Chondrocyte (in vitro differentiated cells): ENCODE measurements at places on chromosomes 1 and 21.

- H3K27me3 ChIP-seq, result no peaks in the 10 kb centered on the region
- H3K4me3 ChIP-seq, result no peak overlapping the region
- H3K4me1 ChIP-seq, result peaks cover 10% of the 10 kb centered on the region
- no peak for DNase-seq
- peaks cover 2% of the 10 kb centered on the region for H3K36me3 ChIP-seq
Measured at GRCh38 chr1:220217383-220217988, 54.8 kb downstream of the RAB3GAP2 start.

DNA sequence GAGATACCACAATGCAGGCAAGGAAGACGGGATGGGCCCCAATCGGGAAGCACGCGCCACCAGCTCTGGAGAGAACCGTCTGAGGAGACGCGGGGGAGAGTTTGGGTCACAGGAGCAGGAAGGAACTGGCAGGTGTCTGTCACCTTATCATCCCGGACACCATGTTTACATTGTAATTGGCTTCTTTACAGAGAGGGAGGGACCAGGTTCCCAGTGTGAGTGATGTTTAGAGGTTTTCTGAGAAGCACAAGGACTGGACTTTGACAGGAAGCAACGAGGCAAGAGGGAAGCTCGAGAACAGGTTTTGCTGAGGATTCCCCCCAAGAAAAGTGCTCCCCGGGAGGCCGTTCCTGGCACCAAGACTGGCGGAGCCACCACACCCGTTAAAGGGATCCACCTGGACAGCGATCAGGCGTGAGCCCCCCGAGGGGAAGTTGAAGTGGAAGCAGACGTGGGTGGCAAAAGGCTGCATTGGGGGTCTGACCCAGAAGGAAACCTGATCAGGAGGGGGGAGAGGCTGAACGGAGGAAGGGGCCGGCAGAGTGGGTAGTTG, 957 bp downstream of the EPS15 start:
- peaks cover 44% of the 10 kb centered on the region for H3K4me1 ChIP-seq
- DNase-seq, result no peak
- H3K27ac ChIP-seq, result peak overlapping the region; percentile 94
- peak overlapping the region; percentile 98 for H3K4me3 ChIP-seq
- H3K27me3 ChIP-seq, result no peaks in the 10 kb centered on the region
- no peaks in the 10 kb centered on the region for H3K36me3 ChIP-seq

DNA sequence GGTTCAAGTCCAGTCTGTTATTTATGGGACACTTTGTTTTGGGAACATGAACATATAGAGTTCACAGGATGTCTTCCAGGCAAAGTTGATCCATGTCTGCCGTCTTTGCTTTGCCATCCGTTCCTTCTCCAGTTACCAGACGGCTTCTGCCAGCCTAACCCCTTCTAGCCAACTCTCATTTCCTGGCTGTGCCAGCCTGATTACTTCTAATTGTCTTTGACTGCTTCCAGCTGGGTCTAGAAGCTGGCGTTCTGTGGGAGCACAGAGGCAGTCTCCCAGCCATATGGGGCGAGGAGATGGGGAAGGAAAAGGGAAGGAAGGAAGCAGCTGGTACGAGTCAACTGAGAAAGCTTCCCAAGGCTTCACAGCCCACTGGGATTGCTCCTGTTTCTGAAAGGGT, 3.1 kb upstream of the HUNK start:
- peaks cover 4% of the 10 kb centered on the region for H3K27me3 ChIP-seq
- peaks cover 12% of the 10 kb centered on the region for H3K4me1 ChIP-seq
- DNase-seq, result no peak
- H3K36me3 ChIP-seq, result no peaks in the 10 kb centered on the region
- no peak overlapping the region for H3K4me3 ChIP-seq

- no peak overlapping the region for H3K27ac ChIP-seq
- peak; percentile 59 for DNase-seq
- no peaks in the 10 kb centered on the region for H3K36me3 ChIP-seq
Measured at GRCh38 chr1:19046972-19047731, 90.7 kb upstream of the IFFO2 start.

- no peak for DNase-seq
- H3K36me3 ChIP-seq, result peaks cover 16% of the 10 kb centered on the region
- no peaks in the 10 kb centered on the region for H3K27me3 ChIP-seq
- peaks cover 38% of the 10 kb centered on the region for H3K4me1 ChIP-seq
- no peak overlapping the region for H3K27ac ChIP-seq
- H3K4me3 ChIP-seq, result peak overlapping the region; percentile 73
Measured at GRCh38 chr1:54404939-54405897, 976 bp downstream of the SSBP3 start.

DNA sequence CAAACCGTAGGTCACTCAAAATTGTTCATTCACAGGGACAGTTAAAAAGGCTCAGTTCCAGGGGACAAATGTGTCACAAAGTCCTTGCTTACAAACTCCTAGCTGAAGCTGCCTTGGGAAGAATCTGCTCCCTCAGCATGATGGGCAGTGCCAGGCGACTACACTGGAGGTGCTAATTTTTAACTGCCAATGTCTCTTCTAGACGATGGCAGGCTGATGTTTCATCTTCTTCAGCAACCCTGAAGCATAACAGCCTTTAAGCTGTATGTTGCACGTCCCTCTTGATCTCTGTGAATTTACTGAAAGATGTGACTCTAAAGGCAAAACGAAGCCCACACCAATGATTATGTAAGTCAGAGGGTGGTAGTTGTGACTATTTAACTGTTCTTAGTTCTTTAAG, 11.3 kb downstream of the COA7 start:
- H3K36me3 ChIP-seq, result peaks cover 17% of the 10 kb centered on the region
- H3K4me1 ChIP-seq, result peaks cover 3% of the 10 kb centered on the region
- no peak overlapping the region for H3K27ac ChIP-seq
- no peak for DNase-seq
- no peaks in the 10 kb centered on the region for H3K27me3 ChIP-seq

GRCh38 chr1:198776602-198777029, 137.8 kb downstream of the PTPRC start:
- no peak for DNase-seq
- peaks cover 52% of the 10 kb centered on the region for H3K4me1 ChIP-seq
- H3K4me3 ChIP-seq, result no peak overlapping the region
- H3K27me3 ChIP-seq, result no peaks in the 10 kb centered on the region
- peak overlapping the region; percentile 94 for H3K27ac ChIP-seq
- H3K36me3 ChIP-seq, result no peaks in the 10 kb centered on the region

- H3K4me1 ChIP-seq, result no peaks in the 10 kb centered on the region
- DNase-seq, result peak; percentile 75
- no peaks in the 10 kb centered on the region for H3K36me3 ChIP-seq
- no peak overlapping the region for H3K4me3 ChIP-seq
Measured at GRCh38 chr1:10781137-10781536, 15.3 kb downstream of the CASZ1 start.

DNA sequence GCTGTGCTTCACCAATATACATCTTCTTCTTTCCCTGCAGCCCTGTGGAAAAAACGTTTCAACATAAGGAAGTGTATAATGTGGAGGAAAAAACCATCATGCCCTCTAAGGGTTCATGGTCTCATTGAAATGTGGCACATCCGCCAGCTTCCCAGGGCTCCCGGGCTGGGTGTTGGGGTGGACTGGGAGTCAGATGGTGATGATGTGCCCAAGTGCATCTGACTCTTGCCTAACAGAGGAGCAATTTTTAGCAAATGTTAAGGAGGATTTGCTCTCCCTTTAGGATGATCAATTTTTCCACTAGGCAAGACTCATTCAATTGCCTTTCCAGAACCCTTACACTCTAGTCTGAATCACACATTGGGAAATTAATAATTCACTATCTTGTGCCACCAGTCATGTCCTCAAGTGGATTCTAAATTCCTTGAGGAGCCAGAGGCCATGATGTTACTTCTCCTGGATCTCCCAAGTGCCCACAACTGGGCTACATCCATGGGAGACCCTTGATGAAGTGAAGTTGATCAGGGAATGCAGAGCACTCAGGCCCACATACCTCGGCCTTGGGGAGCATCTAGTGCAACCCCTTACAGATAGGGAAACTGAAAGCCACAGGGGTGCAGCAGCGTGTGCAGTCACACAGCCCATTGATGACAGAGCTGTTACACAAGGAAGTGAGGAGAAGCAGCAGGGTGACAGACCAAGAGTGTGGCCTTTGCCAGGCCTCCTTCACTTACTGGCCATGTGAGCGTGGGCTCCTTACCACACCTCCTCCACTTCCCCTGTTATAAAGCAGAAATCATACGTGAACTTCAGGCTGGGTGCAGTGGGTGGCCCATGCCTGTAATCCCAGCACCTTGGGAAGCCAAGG, 100.0 kb upstream of the SLC44A3 start:
- no peak overlapping the region for H3K4me3 ChIP-seq
- no peaks in the 10 kb centered on the region for H3K4me1 ChIP-seq
- H3K27ac ChIP-seq, result no peak overlapping the region
- no peak for DNase-seq
- no peaks in the 10 kb centered on the region for H3K36me3 ChIP-seq
- no peaks in the 10 kb centered on the region for H3K27me3 ChIP-seq

GRCh38 chr1:41681331-41682098, 197.0 kb upstream of the EDN2 start:
- H3K27me3 ChIP-seq, result no peaks in the 10 kb centered on the region
- H3K4me3 ChIP-seq, result no peak overlapping the region
- DNase-seq, result no peak

DNA sequence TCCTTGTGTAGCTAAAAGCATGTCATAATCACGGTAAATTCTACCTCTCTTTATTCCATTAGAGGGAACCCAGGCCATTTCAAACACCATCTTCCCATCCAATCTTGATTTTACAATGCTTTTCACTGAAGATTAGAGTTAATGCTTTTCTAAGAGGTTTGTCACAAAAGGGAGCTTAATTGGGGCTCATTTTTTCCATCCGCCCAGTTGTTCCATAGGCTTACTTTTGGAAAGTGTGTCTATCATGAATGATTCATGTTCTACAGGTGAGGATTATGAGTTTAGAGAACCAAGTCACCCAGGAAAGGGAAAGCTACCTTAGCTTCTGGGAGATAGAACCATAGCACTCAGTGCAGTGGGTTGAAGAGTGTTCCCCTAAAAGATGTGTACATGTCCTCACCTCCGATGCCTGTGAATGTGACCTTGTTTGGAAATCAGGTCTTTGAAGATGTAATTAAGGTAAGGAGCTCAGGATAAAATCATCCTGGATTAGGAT, 286.9 kb upstream of the RUNX1 start:
- no peak for DNase-seq
- H3K36me3 ChIP-seq, result no peaks in the 10 kb centered on the region
- H3K4me1 ChIP-seq, result peaks cover 3% of the 10 kb centered on the region
- H3K27me3 ChIP-seq, result peaks cover 3% of the 10 kb centered on the region

DNA sequence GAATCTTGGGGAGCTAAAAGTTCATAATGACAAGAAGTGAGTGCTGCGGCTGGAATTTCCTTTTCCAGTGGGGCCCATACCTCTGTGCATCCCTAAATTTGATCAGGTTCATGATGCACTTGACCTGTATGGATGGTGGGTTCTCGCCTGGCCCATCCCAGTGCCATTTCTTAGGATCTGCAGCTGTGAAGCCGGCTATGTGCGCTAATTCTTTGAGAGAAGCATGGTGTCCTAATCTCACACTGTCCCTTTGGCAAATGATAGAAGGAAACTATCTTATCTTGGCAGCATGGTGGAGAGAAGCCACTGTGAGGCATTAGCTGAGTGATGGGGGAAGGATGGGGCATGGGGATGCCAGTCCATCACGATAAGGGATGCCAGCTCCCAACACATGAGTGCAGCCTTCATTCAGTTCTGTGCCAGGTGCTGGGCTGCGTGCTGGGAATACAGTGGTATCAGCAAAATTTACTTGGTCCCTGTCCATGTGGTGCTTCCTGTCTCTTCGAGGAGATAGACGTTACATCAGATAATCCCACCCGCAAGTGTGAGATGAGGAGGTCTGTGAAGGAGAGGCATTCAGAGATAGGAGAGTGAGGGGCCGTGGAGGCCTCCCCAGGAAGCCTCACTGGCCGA, 30.5 kb downstream of the STUM start:
- H3K4me3 ChIP-seq, result no peak overlapping the region
- H3K4me1 ChIP-seq, result peaks cover 6% of the 10 kb centered on the region
- no peaks in the 10 kb centered on the region for H3K36me3 ChIP-seq
- no peak overlapping the region for H3K27ac ChIP-seq

DNA sequence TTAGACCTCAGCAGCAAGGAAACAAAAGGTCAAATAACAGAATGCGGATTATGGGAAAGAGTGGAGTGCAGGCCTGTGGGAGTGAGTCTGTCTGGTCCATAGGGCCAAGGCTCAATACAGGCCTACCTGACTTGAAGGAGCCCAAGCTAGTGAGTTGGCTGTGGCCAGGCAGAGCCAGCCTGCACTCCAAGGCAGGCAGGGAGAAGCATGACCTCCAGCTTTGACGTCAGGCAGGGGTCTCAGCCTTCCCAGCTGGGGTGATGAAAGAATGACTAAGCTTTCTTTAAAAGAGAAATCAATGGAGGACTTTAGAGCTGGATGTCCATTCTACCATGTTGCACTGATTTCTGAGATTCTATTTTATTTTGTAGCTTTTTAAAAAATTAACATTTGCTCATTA, 62.8 kb downstream of the RHOU start:
- no peak overlapping the region for H3K27ac ChIP-seq
- no peaks in the 10 kb centered on the region for H3K36me3 ChIP-seq
- H3K4me1 ChIP-seq, result no peaks in the 10 kb centered on the region
- no peak overlapping the region for H3K4me3 ChIP-seq
- no peak for DNase-seq
- H3K27me3 ChIP-seq, result peaks cover 8% of the 10 kb centered on the region

GRCh38 chr1:27594564-27595510, 9.1 kb downstream of the AHDC1 start:
- no peaks in the 10 kb centered on the region for H3K27me3 ChIP-seq
- H3K4me3 ChIP-seq, result no peak overlapping the region
- DNase-seq, result no peak
- H3K27ac ChIP-seq, result no peak overlapping the region
- peaks cover 27% of the 10 kb centered on the region for H3K4me1 ChIP-seq

- no peak overlapping the region for H3K4me3 ChIP-seq
- H3K27me3 ChIP-seq, result no peaks in the 10 kb centered on the region
- H3K4me1 ChIP-seq, result peaks cover 3% of the 10 kb centered on the region
- no peak for DNase-seq
Measured at GRCh38 chr1:24255226-24255625, 63.9 kb upstream of the GRHL3 start.

GRCh38 chr1:27366113-27366410, 699 bp downstream of the MAP3K6 start:
- H3K27ac ChIP-seq, result peak overlapping the region; percentile 99
- H3K36me3 ChIP-seq, result peaks cover 19% of the 10 kb centered on the region
- DNase-seq, result peak; percentile 94
- H3K4me1 ChIP-seq, result peaks cover 24% of the 10 kb centered on the region

DNA sequence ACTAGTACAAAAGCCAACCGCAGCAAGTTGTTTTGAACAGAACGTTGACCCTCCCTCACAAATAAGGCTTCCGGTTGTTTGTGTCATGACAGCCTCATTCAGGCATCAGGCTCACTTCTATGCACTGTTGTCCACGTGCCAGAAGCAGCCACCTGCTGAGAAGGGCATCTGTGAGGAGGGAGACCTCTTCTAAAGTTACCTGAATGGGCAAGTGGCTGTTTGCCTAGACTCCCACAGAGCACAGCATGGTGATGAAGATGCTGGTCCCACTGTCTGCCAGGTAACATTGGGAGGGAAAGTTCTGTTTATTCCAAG, 176.1 kb downstream of the CLIC6 start:
- peaks cover 46% of the 10 kb centered on the region for H3K4me1 ChIP-seq
- no peak overlapping the region for H3K4me3 ChIP-seq
- H3K27me3 ChIP-seq, result no peaks in the 10 kb centered on the region
- peaks cover 22% of the 10 kb centered on the region for H3K36me3 ChIP-seq
- H3K27ac ChIP-seq, result peak overlapping the region; percentile 91

GRCh38 chr1:246785494-246786111, 61.4 kb downstream of the SCCPDH start:
- no peak overlapping the region for H3K4me3 ChIP-seq
- H3K36me3 ChIP-seq, result peaks cover 5% of the 10 kb centered on the region
- peak overlapping the region; percentile 61 for H3K27ac ChIP-seq
- H3K27me3 ChIP-seq, result no peaks in the 10 kb centered on the region
- H3K4me1 ChIP-seq, result peaks cover 30% of the 10 kb centered on the region
- DNase-seq, result peak; percentile 94
